ENCODE measurements at places on chromosomes 4 and X. TPM values are rescaled to one million over a fixed set of nuclear protein-coding genes. Genes with fewer than 3 reads are reported as not detected.

NLRP2B gene
- total RNA-seq, result 0.16 TPM

GRCh38 chr4:61443813-61444510, 243.8 kb downstream of the ADGRL3 start:
- DNase-seq, result no peak

DNA sequence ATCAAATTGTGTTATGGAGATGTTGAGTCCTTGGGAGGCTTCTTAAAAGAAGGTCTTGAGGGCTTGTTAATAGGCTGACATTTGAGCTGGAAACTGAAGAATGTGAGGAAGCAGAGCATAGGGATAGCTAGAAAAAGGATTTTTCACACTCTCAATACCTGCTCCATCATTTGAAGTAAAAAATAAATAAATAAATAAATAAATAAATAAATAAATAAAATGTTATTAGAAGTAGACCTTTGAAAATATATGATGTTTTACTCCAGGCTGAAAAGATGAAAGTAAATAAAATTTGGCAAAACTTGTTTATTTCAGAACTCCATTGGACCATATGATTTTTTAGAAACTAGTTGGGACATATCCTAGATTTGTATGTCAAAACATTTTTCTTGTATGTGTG, 1757.8 kb upstream of the TENM3 start:
- no peak for DNase-seq

DNA sequence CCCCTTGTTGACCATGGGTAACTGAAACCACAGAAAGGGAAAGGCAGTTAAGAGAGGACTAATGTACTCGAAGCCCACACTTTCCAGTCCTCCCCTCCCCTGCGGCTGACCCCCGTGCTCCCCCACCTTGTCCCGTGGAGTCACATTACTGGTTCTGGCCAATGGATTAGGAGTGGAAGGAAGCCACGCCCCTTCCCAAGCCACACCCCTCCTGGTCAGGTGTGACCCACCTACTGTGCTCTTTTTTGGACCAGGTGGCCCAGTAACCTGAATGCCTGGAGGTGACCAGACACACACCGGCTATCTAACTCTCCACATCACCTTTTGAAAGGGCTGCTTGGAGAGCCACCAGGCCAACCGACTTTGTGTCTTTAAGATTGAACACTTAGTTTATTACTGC, 109.3 kb upstream of the MSX1 start:
- DNase-seq, result no peak

NPY1R gene
- total RNA-seq, result 163 TPM

- DNase-seq, result no peak
Observed at GRCh38 chr4:96356591-96357370, 516.9 kb downstream of the PDHA2 start.

SHOX gene
- total RNA-seq, result under 0.01 TPM

FOXR2 gene
- total RNA-seq, result not detected

- no peak for DNase-seq
Observed at GRCh38 chr4:47494124-47494430, 9.0 kb downstream of the ATP10D start.

TMEM271 gene
- total RNA-seq, result 23.6 TPM
